ENCODE measurements at places on chromosomes 1 and 21.

DNA sequence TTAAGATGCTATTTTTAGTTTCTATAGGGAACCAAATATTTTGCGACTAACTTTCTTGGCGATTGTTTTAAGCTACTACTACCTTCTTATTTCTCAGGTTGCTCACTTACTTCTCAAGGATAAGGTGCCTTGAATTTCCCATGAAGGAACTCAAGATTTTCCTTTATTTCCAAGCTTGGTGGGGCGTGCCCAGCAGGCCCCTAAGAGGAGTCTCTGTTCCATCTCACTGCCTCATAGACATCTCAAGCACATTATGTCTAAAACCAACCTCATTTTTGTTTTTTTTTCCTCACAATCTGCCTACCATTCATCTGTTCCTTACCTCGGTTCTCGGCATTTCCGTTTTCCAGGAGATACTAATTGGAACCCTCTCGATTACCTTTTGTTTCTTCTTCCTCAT is 421.9 kb downstream of the DISC1 start:
- DNase-seq, result no peak

DNA sequence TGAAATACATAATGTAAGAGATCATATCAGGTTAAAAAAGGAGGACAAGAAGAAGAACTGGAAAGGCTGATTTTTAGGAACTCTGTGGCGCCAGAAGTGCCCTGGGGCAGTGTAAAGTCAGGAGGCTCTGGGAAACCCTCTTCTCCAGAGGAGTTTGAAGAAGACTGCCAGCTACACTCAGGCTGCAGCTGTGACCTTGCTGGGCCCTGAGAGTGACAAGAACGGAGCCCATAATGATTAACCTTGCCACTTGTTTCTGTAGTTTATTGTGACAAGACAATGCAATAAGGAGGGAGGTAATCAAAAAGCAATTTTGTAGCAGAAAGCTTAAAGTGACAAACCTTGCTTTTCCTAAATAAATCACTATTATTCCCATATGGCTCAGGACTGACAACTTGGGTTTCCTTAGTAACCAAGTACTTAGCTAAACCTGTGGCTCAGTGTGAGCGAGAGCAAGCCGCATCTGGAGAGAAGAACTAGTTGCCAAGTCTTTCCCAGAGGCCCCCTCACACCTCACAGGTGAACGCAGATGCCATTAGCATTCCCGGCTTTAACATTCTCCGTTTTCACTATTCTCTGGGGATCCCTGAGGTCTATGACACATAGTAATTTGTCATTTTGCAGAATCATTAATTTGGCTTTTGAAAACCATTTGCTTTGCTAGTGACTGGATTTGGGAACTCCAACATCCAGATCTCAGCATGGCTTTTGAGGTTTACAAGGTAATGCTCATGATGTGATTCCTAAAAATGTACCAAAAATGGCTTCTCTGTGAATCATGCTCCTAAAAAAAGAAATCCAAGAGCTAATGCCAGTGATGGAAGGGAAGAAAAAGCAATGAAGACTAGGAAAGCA is 115.9 kb downstream of the OMA1 start:
- DNase-seq, result no peak

- no peak for DNase-seq
These were observed 10.8 kb upstream of the AHDC1 start for GRCh38 chr1:27614625-27615344.

DNA sequence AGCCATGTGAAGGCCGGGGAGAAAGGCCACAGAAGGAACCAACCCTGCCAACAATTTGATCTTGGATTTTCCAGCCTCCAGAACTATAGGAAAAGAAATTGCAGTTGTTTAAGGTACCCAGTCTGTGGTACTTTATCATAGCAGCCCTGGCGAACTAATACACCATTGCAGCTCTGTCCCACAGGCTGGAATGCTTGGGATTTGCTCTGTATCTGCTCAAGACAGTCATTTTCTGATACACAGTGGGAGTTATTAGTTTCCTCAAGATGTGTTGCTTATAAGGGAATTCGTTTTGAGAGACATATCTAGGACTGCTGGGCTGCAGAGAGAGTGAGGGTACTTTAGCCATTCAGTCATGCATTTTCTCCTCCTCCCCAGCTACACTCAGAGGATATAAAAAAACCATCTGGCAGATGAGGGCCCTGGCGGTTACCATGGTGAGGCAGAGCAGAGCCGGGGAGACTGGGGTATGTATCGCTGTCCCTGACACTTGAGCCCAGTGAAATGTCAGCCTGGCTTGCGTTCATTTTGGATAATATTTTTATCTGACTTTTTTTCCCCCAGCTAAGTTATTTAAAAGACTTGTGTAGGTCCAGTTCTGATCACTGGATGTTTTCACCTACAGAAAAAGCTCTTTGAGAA is 104.6 kb downstream of the DIRAS3 start:
- DNase-seq, result no peak

DNA sequence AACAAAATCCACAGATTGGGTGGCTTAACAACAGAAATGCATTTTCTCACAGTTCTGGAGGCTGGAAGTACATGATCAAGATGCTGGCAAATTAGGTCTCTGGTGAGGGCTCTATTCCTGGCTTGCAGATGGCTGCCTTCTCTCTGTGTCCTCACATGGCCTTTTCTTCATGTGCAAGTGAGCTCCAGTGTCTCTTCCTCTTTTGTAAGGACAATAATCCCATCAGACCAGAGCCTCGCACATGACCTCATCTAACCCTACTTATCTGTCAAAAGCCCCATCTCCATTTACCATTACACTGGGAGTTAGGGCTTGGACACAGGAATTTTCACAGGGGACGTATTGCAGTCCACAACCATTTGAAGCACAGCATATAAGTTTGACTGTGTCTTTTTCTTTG is 181.6 kb downstream of the NEGR1 start:
- DNase-seq, result no peak

DNA sequence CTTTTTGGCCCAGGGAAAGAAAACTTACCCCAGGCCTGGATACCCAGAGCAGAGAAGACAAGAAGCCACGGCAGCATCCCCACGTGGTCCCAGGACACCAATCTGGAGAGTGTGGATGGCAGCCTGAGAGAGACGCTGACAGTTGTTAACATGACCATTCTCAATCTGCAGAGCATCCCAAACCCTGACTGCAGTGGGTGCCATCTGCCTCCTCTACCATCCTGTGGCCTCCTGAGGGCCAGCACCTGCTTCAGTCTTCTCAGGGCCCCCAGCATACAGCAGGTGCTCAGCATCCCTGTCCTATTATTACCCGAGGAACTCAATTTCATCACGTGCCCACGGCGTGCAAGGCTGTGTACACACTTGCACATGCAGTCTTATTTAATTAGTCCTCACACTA is 785 bp downstream of the PGLYRP4 start:
- DNase-seq, result no peak

- peak; percentile 54 for DNase-seq
These were observed 21.3 kb downstream of the GPSM2 start for GRCh38 chr1:108897865-108898720.

GRCh38 chr1:224539971-224540370 is 76.1 kb upstream of the CNIH3 start:
- no peak for DNase-seq

GRCh38 chr1:1279028-1279427 is 1.2 kb upstream of the SCNN1D start:
- DNase-seq, result no peak

DNA sequence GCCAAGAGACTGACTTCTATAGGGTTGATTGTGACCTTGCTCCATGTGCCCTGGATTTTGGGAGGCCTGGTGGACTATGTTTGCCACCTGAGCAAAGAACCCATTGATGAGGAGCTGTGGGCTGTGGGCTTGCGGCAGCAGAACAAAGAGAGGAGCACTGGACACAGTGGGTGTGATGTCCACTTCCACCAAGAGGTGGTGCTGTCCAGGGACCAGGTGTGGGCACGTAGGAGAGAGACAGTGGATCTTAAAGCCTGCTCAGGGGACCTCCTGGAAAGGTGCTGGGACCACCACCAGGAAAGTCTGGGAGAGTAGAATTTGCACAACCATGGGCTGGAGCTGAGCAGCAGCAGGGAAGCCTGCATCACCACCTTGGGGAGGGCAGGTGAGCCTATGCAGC is 106.7 kb upstream of the ETS2 start:
- DNase-seq, result no peak

- no peak for DNase-seq
These were observed 347.5 kb downstream of the VAV3 start for GRCh38 chr1:107617456-107617855.

DNA sequence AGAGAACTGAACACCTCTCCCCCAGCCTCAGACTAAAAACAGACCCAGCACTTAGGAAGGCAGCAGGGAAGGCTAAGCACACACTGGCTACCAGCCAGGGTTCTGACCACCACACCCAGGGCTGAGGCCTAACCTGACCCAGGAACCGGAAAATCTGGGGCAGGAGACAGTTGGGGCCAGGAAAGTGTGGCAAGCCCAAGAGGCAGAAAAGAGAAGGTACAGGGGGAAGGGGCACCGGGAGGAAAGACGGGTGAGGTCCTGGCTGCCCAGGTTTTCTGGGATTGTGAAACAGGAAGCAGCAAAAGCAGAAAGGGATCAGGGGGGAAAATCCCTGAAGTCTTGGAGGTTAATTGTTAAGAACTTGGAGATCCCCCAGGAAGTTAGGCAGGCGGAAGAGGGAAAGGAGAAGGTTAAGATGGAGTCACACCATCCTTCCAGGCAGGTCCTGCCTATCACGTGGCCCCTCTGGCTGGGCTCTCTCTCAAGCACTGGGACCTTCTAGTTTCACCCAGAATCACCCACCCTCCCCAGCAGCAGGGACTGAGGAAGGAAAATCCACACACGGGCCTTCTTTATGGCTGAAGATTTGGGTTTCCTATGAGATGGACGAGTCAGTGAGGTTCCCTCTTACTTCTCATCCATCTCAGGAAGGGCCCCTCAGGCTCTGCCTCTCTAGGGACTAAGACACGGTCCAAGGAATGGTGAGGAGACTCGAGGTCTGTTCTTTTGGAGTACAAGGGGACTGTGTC is 2.6 kb downstream of the HDGF start:
- peak; percentile 47 for DNase-seq

- no peak for DNase-seq
These were observed 22.8 kb upstream of the RXRG start for GRCh38 chr1:165467706-165468105.

- no peak for DNase-seq
These were observed 25.4 kb upstream of the CGN start for GRCh38 chr1:151485685-151486255.

DNA sequence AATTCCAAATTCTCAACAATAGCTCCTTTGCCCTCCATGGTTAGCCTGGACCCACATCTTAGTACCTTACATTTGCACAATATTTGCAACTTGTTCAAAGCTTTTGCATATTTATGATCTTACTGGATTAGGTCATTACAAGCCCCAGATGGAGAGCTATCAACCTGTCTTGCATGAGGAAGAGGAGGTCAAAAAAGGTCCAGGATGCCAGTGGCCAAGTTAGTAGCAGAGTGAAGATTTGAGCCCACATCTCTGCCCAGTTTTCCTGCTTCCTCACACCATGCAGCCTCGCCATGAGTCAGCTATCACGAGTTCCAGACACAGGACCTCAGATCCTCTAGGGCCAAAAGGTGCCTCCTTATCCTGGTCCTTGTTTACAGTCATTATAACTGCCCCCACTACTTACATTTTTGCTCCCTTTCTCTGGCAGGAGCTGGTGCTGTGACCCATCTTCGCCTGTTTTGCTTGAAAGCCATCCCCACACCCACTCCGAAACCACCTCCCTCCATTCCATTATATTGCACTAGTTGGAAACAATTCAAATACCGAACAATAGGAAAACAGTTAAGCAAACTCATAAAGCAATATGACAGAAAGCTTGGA is 5.0 kb upstream of the AHCYL1 start:
- DNase-seq, result no peak

DNA sequence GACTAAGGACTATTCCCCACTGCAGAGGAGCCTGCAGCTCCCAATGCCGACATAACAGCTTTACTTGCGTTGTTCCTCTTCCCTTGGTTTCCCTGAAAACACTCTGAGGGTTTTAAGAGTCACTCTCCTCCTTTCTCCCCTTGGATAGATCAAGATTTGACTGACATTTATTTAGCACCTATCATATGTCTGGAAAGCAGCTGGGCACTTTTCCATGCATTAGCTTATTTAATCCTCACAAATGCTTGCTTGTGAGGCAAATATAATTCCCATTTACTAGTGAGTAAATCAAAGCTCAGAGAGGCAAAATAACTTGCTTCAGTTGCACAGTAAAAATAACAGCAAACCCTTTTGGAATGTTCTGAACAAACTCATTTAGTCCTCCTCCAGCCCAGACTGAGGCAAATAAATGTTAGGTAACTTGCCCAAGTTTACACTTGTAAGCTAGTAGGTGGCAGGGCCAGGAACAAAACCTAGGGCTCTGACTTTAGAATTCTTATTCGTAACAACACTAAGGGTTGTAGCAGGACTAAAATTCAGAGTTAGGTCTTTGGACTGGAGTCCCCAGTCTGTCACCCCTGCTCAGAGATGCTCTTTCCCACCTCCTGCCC is 81.4 kb downstream of the KCND3 start:
- no peak for DNase-seq

DNA sequence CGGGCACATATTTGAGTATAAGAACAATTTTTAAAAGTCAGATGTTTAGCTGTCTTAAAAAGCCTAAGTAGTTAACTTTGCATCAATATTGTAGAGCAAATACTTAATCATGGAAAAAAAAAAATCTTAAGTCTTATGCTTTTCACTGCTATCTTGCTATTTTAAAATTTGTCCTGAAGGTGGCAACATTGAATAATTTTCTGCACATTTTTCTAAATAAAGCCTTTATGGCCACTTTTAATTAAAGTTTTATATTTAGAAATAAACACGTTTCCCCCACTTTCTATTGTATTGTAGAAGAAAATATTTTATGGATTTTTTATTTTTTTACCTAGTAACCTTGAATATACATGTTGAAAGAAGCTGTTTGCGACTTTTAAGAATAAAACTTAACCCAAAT is 198.8 kb downstream of the AMY1C start:
- DNase-seq, result no peak

DNA sequence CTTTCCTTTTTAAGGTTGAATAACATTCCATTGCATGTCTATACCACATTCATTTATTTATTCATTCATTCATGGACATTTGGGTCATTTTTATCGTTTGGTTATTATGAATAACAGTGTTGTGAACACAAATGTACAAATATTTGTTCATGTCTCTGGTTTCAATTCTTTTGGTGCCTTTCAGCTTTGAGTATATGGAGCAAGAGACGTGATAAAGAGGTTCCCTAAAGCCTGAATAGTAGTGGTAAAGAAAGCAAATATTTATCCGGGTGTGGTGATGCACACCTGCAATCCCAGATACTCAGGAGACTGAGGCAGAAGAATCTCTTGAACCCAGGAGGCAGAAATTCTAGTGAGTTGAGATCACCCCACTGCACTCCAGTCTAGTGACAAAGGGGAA is 5.3 kb upstream of the RLF start:
- no peak for DNase-seq

- no peak for DNase-seq
These were observed 82.6 kb downstream of the C1orf21 start for GRCh38 chr1:184469396-184469795.

GRCh38 chr1:170935231-170935630 is at the start of gene MROH9:
TSS of gene MROH9 (plus strand) at chr1:170935534. CDS start at chr1:170945557, 10,023 bp downstream.
- no peak for DNase-seq

DNA sequence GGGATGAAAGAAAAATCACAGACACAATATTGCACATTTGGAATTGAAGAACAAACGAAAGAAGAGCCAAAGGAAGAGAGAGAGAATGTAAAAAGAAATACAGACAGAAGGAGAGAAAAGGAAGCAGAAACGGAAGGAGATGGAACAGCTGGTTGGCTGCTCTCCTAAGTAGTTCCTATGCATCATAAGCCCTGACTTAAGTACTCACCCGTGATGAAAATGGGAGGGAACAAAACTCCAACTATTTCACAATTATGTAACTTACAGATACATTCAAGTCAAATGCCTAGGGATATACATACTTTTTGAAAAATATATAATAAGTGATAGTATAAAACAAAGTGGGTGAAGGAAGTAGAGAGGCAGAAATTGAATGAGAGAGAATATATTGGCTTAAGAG is 88.5 kb downstream of the TTLL7 start:
- no peak for DNase-seq
